GM19239 (cell line): ENCODE measurements at places on chromosomes 16 and 17.

- DNase-seq: no peak
Measured at GRCh38 chr17:63526861-63527260, 3.7 kb downstream of the KCNH6 start.

GRCh38 chr17:27986805-27987684, 55.4 kb upstream of the NLK start:
- no peak for DNase-seq

DNA sequence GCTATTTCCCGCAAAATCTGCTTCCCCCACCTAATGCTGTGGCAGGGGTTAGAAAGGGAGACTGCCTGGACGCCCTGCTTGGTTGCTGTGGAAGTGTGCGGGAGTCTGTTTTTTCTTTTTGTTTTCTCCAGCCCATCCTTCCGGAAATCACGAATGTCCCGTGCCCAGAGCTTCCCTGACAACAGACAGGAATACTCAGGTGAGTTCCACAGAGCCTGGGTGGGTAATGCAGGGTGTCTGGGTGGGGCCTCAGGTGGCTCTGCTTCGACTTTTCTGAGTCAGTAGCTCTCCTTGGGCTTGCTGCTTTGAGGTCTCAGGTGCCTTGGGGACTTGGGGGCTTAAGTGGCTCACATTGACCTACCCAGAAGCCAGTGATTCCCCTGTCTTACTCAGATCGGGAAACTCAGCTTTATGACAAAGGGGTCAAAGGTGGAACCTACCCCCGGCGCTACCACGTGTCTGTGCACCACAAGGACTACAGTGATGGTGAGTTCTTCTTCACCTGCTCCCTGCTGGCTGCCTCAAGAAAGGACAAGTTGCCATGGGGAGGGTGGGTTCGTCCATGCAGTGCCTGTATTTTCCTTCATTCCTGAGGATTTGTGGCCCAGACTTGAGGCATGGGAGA, 11.4 kb downstream of the LIMD2 start:
- no peak for DNase-seq

- DNase-seq: no peak
Measured at GRCh38 chr16:54030451-54030850, 256.1 kb downstream of the IRX3 start.

DNA sequence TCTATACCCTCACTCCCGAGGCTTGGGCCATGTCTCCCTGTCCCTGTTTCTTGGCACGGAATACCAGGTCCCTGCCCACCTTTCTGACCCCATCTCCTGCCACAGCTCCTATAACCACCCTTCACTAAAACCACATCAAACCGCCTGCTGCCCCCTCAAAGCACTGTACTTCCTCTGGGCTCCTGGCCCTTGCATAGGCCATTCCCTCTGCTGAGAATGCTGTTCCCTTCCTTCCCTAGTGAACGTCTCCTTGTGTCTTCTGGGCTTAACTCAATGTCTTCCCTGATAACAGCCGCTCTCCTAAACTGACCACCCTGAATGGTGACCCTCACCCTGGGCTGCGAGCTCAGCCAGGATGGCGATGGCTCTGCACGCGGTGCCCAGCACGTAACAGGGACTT, 10.7 kb downstream of the AANAT start:
- no peak for DNase-seq

GRCh38 chr17:80265205-80266068, 4.8 kb downstream of the RNF213 start:
- DNase-seq: peak; percentile 70

DNA sequence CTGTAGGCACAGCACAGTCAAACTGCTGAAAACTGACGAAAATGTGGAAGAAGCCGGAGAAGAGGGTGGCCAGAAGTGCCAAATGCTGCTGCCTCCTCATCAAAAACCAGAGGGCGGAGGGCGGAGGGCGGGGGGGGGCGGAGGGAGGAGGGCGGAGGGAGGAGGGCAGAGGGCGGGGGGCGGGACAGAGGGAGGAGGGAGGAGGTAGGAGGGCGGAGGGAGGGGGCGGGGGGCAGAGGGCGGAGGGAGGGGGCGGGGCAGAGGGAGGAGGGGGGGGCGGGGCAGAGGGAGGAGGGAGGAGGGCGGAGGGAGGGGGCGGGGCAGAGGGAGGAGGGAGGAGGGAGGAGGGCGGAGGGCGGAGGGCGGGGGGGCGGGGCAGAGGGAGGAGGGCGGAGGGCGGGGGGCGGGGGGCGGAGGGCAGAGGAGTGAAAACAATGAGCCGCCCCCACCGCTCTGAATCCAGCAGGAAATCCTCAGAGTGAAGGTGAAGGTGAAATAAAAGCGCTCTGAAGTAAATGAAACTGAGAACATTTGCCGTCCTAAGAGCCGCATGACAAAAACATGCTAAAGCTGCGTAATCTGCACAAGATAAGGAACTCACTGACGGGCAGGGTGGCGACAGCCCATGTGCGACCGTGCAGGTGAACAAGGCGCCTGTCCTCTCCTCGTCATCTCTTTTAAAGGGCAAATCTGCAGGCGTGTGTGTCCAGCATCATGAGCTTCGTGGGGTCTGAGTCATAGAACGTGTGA, 22.6 kb upstream of the CBFA2T3 start:
- no peak for DNase-seq

DNA sequence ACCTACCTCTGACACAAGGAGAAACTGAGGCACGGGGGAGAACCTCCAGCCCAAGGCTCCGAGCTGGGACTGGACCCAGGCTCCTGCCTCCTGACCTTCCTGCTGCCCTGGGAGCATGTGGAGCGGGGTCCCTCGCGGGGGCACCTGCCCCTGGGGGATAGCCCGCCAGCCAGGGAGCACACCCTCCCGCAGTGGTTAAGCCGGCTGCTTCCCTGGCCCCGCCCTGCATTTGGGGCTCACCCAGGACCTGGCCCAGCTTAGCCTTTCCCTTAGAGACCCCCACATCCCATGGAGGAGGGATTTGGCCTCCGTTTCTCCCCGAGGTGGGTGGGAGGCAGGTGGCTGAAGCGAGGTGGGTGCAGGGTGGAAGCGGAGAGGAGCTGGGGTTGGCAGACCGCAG, 1.8 kb upstream of the CDH15 start:
- DNase-seq: no peak

DNA sequence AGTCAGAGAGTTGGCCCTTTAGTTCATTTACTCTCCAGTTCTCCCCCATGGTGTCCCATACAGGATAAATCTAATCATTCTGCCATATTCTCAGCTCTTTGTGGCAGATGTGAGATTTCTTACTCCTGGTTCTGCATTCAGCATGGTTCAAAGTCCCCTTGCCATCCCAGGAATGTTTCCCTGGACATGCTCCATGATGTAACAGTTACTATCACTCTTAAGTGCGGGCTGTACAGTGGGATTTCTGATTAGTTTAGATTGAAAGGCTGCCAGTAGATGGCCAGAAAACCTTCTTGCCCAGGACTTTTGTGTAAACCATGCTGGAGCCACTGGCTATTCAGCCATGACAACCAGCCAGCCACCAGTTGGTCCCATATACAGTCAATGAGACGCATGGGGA, 10.4 kb downstream of the KRT37 start:
- no peak for DNase-seq

GRCh38 chr16:66832661-66833305, 2.0 kb upstream of the NAE1 start:
- DNase-seq: no peak

DNA sequence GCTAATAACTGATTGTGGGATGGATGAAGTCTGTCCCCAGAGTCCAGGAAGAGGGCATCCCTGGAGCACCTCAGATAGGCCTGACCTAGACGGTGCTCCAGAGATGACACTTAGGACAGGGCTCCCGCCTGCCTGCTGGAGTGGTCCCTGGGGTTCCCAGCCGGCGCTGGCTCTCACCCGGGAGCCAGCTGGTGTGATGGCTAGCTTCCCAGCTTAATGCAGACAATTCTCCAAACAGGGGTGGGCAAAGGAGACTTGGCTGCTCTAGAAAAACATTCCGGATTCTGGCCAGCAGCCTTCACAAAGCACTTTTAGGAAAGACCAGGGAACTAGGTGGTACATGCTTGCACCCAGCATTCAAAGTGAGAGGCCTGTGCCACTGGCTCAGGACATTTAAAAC, 18.6 kb downstream of the ACE start:
- DNase-seq: no peak

DNA sequence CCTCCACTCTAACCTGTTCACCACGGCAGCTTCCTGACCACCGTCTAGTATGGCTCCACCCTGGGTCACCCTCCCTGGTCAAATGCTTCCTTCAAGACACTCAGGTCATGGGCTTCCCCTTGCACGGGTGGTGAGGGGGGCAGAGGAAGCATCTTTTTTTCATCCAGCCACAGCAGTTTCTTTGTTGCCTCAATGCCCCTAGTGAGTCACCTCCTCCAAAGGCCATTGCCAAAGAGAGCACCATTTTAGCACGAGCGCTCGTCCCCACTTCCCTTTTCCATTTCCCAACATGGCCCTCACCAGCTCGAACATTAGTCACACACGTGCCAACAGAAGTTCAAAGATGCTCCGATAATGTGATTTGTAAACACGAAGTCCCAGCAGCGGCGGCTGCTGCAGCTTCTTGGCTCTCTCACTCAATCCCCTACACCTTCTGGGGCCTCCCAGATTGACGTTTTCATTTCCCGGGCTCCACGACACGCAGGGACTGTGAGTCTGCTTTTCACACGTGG, 134.6 kb downstream of the GAS7 start:
- DNase-seq: no peak

GRCh38 chr16:27366687-27367460, 35.1 kb upstream of the IL21R start:
- no peak for DNase-seq

GRCh38 chr16:48811478-48811877, 201.5 kb upstream of the N4BP1 start:
- no peak for DNase-seq
